Mesenchymal stem cell (in vitro differentiated cells and primary cell): ENCODE measurements at places on chromosomes 16 and 17.

- no peak for DNase-seq
Observed at GRCh38 chr16:89668790-89669158, 11.1 kb downstream of the SPATA33 start.

DNA sequence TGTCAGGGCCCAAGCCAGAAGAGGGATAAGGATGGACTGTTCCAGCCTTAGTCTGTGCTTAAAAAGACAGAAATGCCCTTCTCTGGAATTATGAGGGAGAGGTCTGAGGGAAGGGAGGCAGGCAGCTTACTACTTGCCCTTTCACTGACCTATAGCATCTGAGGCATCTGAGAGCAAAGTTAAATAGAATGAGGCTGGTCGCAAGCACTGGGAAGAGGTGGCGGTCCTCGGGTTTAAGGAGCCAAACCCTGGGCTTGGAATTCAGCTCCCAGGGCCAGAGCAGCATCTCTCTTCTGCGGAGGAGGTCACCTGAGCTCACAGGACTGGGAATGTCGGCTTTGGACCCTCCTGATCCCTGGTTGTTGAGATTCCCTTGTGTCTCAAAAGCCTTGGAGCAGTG, 3.1 kb upstream of the LIMD2 start:
- no peak for DNase-seq

DNA sequence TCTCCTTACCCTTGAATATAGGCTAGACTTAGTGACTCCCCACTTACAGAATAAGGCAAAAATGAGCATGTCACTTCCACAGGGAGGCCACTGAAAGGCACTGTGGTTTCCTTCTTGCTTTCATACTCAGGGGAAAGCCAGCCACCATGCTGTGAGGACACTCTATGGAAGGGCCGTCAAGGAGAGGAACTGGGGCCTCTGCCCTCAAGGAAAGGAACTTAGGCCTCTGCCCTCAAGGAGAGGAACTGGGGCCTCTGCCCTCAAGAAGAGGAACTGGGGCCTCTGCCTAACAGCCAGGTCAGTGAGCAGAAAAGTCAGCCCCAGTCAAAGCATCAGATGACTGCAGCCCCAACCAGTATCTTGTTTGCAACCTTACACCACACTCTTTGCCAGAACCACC, 30.1 kb downstream of the VPS35 start:
- DNase-seq, result no peak

GRCh38 chr16:61540216-61540615, 496.0 kb downstream of the CDH8 start:
- no peak for DNase-seq

DNA sequence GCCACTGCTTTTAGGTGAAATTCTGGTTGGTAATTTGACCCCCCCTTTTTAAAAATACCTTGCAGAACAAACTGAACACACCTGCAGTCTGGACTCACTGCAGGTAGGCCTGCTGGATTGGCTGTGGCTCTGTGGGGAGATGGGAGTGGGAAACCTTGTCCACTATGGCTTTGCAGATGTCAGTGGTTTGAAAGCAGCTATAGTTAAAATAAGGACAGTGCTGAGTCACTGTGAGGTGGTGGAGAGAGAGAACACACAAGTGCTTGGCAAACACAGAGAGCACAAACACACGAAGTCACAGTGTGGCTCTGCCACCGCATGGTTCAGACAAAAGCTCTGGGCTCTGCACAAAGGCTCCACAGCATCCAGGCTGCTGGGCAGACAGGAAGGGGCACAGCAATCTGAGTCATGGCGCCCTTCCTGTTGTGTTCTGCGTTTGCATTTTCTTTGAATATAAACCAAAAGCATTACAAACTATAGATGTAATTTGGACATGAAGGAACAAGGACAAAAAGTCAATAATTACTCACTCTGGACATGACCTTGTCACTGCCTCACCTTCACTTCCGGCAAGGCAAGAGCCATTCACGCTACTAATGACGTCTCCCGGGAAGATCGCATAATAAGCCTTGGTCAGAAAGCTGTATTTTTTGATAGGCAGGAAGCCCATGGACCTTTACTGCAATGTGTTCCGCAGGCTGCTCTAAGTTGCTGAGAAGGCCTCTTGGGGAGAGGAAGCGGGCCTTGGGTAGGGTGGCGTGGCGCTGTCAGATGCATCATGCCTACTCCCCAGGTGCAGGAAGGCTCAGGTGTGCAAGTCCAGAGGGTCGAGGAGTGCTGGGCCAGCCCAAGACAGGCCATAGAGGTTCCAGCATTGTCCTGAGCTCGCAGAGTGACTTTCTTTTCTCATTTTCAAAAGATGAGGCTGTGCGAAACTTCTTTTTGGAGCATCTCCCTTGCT, 60.1 kb upstream of the MED9 start:
- peak; percentile 71 for DNase-seq

- DNase-seq, result no peak
Observed at GRCh38 chr17:65662196-65662595, 100.7 kb upstream of the AXIN2 start.
